ENCODE measurements at places on chromosomes 11 and 22.

GRCh38 chr11:62433141-62433903 lies 14.5 kb downstream of the SCGB1A1 start:
- no peak for DNase-seq

DNA sequence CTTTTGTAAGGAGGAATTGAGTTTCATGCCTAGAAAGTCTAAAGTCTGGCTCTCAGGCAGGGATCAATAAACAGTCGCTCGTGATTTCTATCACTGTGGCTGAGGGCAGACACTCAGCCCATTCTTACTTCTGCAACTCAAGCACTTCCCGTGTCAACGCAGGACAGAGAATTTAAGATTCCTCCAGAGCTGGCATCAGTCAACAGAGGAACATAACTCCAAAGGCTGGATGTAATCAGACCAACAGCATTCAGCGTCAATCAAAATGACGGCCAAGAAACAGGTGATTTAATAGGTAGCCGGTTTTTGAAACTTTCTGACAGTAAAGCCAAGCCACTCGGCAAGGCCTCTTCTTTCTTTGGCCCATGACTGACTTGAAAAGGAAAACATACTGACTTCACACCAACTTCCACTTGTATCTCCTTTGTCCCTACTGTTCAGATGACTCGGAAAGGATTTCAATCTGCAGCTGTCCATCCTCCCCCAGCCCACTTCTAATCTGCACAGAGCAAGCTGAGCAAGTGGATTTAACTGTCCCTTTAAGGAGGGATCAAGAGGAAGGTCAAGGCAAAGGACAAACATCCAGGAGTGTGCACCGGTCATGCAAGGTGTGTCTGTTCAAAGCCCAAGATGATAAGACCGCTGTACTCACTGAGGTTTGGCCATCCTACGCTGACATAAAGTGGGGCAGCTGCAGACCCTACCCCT lies 9.5 kb downstream of the VPS37C start:
- no peak for DNase-seq

- peak; percentile 31 for DNase-seq
Measured at GRCh38 chr11:95088946-95089619, 563 bp upstream of the ENDOD1 start.

GRCh38 chr11:94557992-94558391 lies 9.2 kb upstream of the PIWIL4 start:
- no peak for DNase-seq

DNA sequence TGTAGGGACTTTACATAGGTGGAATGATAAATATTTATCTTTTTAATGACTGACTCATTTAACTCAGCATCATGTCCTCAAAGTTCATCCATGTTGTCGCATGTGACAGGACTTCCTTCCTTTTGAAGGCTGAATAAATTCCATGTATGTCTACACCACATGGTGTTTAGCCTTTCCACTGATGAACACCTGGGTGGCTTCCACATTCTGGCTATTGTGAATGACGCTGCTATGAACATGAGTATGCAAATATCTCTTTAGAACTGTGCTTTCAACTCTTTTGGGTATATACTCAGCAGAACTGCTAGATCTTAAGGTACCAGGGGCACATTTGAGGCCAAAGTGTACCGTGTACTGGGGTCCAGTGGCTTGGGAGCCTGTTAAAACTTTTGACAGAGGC lies 24.1 kb downstream of the LARGE1 start:
- no peak for DNase-seq

- DNase-seq, result no peak
Measured at GRCh38 chr11:122178795-122179194, 62.8 kb upstream of the BLID start.

DNA sequence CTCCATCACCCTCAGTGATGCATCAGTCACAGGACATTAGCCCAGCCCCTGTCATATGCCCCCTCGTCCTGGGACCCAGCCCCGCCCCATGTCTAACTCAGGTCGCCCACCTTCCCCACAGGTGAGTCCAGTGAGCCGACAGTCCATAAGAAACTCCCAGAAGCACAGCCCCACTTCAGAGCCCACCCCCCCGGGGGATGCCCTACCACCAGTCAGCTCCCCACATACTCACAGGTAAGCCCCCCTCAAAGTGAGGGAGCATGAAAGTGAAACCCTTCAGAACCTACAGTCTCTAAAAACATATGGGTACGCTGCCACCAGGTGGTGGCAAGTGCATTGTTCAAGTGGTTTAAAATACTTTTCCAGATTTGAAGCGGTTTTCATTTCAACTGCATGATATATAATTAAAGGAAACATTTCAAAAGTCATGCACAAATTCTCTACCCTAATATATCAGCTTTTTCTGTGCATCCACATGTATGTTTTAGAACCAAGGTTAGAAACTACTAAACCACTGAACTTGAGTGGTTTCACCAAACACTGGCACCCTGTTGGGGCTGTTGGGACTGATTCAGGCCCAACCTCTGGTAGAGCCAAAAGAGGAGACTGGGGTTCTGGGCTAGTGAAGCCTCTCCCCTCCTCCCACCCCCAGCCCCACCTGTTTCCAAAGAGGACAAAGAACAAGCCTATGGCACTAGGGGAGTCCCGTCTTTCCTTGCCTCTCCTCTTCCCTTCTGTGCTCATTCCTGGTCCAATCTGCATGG lies 17.3 kb downstream of the EPS8L2 start:
- DNase-seq, result peak; percentile 70

- no peak for DNase-seq
Measured at GRCh38 chr11:108965306-108966001, 300.6 kb downstream of the DDX10 start.

GRCh38 chr11:54558407-54558806 lies 45.4 kb downstream of the OR4C46 start:
- DNase-seq, result no peak

DNA sequence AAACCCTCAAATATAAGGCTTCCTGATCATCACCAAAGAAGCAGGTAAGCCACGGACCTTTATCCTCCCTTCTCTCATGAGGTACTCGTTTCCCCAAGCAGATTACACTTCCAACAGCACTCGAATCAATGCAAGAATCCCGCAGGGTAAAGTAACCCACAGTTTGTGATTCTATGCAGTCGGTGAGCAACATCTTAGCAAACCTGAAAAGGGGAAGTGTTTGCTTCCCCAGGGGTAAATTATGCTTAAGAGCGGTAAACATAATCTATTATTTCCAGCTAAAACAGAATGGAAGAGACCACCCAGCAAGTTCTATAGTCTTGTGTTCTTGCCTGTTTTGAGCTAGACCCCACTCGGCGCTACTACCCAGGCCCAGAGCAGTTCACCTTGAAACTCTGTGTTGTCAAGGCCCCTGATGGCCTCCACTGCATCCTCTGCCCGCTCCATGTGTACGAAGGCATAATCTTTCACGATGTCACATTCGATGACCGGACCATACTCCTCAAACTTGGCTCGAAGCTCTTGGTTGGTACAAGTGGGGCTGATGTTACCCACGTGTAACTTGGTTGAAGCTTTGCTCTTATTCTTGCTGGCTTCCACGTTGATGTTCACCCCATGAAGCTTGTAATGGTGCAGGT lies 1.3 kb downstream of the RBM4B start:
- no peak for DNase-seq

DNA sequence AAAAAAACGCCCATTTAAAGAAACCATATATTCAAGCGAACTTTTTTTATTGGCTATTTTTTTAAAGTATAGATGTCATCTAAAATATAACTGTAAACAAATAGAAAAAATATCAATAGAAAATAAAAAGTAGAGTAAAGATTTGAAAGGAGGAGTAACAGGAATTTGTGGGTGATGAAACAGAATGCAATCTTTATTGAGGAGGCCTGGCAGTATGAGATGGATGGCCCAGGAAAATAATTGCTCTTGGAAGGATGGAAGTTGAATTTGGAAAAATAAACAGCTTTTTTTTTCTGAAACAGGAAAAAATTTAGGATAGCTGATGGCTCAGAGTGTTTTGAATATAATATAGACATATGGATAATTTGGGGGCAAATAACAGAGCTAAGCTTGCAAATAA lies 219.0 kb downstream of the CASP12 start:
- no peak for DNase-seq

DNA sequence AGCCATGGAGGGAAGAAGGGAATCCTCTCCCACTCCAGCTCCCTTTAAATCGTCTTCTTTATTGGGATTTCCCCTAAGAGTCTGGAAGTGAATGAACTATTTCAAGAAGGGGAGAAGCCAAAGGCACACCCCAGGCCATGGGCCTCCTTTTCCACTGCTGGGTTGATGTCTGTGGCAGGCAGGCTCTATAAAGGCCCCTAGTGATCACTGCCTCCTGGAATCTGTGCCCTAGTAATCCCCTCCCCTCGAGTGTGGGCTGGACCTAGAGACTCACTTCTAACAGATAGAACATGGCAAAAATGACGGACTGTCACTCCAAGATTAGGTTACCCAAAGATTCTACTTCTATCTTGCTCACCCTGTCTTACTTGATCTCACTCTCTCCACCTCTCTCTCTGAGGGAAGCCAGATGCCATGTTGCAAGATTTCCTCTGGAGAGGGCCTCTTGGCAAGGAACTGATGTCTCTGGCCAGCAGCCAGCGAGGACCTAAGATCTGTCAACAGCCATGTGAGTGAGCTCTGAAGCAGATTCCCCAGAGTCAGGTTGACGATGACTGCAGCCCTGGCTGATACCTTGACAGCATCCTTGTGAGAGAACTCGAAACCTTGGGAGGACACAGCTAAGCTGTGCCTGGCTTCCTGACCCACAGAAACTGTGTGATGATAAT lies 444.8 kb downstream of the SOX6 start:
- DNase-seq, result no peak

DNA sequence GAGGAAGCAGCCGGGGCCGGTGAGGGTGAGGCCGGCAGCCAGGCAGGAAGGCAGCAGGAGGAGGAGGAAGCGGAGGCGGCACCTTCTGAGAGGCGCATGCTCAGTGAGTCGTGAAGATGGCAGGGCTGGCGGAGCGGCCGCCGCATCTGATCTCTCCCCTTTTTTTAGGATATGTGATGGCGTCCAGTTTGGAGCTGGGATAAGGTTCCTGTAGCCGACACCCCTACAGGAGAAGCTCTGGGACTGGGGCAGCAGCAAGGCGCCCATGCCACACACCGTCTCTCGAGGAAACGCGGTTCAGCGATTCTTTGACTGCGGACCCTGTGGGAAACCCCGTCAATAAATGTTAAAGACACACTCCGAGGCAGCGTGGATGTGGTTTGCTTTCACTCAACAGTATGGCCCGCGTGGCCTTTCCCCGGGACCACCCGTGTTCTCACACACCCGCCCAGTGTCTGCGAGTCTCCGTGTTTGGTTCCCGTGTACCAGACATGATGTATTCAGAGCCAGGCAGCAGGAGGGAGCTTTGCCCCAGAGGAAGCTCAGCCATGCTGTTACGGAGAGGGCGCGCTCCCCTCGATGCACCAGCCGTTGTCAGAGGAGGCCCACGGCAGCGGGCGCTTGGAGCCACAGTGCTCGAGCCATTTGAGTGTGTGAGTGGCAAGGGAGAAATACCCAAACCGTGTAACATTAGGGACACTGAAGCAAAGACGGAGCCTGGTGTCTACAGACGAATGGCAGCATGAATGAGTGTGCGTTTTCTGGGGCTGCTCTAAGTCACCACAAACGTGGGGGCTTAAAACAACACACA lies 27.7 kb upstream of the PARVB start:
- peak; percentile 81 for DNase-seq

- DNase-seq, result no peak
Measured at GRCh38 chr11:112613051-112613972, 347.9 kb upstream of the NCAM1 start.

GRCh38 chr11:43686207-43686606 lies 5.7 kb downstream of the HSD17B12 start:
- DNase-seq, result no peak

DNA sequence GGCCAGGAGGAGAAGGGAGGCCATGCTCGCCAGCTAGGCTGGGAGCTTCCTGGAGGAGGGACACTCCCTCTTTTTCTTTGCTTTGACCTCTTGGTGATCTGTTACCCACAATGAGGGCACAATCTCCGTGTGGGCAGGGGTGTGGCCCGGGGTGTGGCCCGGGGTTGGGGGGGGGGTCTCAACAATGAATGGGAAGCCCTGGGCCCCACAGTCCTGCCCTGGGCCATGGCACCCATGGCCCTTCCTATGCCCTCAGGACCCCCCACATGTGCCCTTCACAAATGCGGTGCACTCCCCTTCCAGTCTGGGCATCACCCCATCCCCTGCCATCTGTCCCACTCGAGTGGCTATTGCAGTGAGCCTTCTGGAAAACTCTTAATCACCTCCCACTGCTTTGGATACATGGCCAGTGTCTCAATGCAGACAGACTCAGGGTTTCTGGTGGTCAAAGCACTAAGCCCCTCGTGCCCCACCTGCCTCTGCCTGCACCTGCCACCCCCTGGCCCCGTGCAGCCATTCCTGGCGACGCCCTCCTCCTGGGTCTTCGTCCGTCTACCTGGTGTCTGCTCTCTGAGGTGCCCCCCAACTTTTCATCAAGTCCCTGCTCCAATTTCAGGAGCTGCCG lies 611.3 kb downstream of the TBC1D22A start:
- DNase-seq, result no peak

Data from CD4-positive, alpha-beta T cell treated with Interleukin-17A for 4 hours (primary cell).